ENCODE measurements at places on chromosomes 2 and 18.

DNA sequence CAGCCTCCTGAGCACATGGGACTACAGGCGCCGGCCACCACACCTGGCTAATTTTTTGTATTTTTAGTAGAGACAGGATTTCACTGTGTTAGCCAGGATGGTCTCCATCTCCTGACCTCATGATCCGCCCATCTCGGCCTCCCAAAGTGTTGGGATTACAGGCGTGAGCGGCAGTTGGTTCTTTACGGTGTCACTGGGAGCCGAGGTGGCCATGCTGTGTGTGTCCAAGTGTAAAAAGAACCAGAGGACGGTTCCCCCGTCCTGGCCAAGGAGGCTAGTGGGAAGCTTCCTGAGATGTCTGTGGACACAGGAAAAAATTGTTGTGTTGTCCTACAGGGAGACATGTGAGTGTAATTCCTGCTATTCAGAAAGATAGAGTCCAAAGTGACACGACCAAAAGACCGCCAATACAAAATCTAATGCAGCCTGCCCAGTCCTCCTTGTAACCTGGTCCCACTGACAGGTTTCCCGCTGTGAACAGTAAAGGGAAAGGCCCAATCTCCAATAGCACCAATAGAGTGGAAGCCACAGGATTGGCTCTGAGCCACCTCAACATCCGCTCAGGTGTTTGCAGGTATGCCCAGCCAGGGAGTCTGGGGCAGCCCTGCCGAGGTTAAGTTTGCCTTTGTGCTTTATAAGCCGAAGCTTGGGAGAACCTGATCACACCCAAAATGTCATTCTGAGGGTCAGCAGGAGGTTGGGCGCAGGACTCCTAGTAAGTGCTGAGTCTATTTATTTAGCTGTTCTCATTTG is 40.6 kb downstream of the NCK2 start:
- no peak for DNase-seq

DNA sequence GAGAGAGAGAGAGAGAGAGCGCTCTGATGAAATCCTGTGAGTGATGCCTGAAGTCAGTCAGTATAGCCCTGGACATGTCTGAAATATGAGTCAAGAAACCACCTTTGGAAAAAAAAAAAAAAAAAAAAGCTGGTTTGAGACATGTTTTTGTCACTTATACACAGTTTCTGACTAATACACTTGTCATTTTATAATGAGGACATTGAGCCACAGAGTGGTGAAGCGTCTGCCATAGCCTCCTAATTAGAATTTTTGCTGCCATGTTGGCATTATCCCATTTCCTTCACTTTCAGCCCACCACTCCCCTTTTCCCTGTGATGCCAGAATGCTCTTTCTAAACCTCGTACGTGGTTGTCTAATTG is 15.7 kb upstream of the MYO3B start:
- no peak for DNase-seq

DNA sequence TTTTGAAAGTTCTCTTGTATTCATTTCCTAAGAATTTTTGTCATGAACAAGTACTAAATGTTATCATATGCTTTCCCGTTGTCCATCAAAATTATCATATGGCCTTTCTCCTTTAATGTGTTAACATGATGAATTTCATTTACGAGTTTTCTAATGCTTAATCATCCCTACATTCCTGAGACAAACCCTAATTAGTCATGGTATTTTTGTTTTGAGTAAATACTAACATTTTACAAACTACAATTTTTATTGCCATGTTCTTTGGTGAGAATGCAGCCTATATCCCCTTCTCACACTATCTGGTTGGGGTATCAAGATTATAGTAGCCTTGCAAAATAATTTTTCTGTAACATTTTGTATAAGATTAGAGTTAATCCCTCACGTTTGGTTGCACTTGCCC is 14.5 kb downstream of the SMAD2 start:
- DNase-seq, result no peak

DNA sequence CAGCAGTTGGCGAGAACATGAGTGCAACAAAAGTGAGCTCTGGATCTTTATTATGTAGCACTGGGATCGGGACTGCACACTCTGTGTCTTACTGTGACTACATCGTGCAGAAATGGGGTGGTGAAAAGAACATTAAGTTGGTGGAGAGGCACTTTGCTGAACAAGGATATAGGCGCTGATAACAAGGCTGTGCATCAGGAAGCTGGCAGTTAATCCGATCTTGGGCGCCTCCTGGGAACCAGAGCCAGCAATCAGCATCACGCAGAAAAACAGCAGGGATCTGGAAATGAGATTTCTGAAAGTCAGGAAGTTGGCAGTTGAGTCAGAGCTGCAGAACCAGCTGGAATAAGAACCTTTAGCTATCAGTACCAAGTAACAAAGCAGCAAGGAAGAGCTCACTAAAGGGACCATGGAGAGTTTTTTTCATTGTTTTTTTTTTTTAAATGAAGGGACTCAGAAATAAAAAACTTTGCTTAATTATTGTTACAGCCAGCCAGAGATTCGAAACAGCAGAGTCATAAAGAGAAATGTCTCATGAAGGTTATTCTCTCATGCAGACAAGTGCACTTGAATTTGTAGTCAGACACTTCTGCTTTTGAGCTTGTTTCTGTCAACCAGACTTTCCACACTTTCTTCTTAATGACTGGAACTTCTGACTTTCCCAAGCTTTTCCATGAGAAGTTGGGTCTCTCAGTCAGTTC is 22.8 kb upstream of the MYO3B start:
- DNase-seq, result no peak

DNA sequence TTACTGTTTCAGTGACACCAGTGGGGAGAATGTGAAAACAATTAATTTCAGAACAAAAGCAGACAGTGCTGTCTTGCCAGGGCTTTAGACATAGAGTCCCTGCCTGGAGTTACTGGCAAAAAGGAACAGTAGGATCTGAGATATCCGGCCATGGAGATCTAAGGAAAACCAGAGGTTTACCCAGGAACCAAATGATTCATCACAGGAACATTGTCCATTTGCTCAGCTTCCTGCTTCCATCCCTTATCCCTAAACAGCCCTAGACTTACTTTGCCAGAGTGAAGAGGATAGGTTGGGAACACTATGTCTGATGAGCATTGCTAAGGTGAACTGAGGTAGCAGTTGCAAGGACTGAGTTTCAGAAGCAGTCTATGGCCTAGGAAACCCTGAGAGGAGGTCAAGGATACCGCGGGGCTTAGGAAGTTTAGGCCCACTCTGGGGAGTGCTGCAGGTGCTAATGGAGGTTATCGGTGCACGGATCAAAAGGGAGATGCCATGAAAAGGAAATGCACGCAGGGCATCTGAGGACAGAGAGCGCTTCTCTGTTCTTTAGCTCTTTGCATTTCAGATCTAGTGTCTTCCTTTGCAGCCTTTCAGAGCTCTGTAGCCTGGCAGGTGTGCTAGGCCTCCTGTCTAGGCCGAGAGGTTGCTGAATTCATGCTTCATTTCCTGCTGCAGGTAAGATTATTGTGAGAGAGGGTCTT is 223.9 kb downstream of the CDCA7 start:
- DNase-seq, result no peak

GRCh38 chr2:231332388-231332787 is 63.1 kb upstream of the B3GNT7 start:
- no peak for DNase-seq

GRCh38 chr18:42231284-42231683 is 276.2 kb downstream of the PIK3C3 start:
- no peak for DNase-seq

GRCh38 chr2:118530976-118531375 is 316.5 kb downstream of the EN1 start:
- no peak for DNase-seq

- DNase-seq, result no peak
Measured at GRCh38 chr18:46321955-46322354, 217.8 kb downstream of the HAUS1 start.

- DNase-seq, result peak; percentile 45
Measured at GRCh38 chr2:223941579-223942277, 3.4 kb downstream of the WDFY1 start.

GRCh38 chr2:128513116-128513960 is 194.7 kb upstream of the HS6ST1 start:
- DNase-seq, result no peak

- DNase-seq, result no peak
Measured at GRCh38 chr2:239394978-239395377, 5.8 kb downstream of the HDAC4 start.

DNA sequence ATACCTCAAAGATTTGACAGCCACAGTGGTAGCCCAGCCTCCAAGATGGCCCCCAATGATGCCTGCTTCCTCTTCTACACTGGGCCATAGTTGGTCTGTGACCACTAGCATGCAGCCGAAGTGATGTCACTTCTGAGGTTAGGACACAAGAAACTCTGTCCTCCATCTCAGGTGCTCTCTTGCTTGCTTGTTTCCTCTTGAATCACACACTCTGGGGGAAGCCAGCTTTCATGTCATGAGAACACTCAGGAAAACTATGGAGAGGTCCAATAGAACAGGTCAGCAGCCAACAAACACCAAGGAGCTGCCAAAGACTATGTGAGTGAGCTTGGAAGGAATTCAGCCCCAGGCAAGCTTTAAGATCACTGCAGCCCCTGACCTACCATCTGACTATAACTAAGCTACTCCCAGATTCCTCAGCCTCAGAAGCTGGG is 3.3 kb upstream of the ADAM17 start:
- DNase-seq, result no peak

GRCh38 chr2:201654616-201655384 is 11.5 kb upstream of the TMEM237 start:
- no peak for DNase-seq

- DNase-seq, result peak; percentile 6
Measured at GRCh38 chr18:54671291-54671881, 80.3 kb downstream of the DYNAP start.

GRCh38 chr2:97764559-97765263 is 51.3 kb downstream of the ZAP70 start:
- DNase-seq, result no peak

- DNase-seq, result no peak
Measured at GRCh38 chr2:99765731-99766318, 276.0 kb upstream of the REV1 start.

GRCh38 chr2:21939967-21940366 is 816.2 kb downstream of the TDRD15 start:
- no peak for DNase-seq

- no peak for DNase-seq
Measured at GRCh38 chr2:136255648-136256461, 137.9 kb upstream of the CXCR4 start.

DNA sequence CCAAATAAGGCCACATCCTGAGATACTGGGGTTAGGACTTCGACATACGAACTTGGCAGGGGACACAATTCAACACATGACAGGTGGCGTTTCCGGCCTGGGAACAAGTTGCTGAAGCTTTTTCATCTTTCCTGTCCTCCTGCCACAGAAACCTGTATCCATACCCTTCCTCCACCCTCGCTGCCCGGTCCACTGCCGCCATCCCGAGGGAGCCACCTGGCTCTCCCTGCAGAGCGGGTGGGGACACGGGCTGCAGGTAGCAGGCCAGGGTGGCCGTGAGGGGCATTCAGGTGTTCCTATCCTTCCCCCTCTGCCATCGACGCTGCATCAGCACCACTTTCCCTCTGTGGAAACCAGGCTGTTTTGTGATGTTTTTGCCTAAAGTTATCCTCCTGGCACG is 74.4 kb upstream of the TWIST2 start:
- DNase-seq, result no peak

GRCh38 chr2:105935063-105935462 is 190.4 kb downstream of the NCK2 start:
- no peak for DNase-seq

- DNase-seq, result no peak
Measured at GRCh38 chr2:199907008-199907714, 3.9 kb upstream of the C2orf69 start.

- DNase-seq, result no peak
Measured at GRCh38 chr2:42076357-42077225, 28.8 kb downstream of the PKDCC start.
